Activated naive CD8-positive, alpha-beta T cell treated with anti-CD3 and anti-CD28 coated beads, Interleukin-2, amount 10 ng/mL, durations not matched to agents 7 days and 5 days (primary cell): ENCODE measurements at places on chromosomes 12 and 14. TPM values are rescaled to one million over a fixed set of nuclear protein-coding genes. Genes with fewer than 3 reads are reported as not detected.

DPPA3 gene
- total RNA-seq, result not detected

PRR4 gene
- total RNA-seq, result 1.2 TPM

TEX52 gene
- 0.34 TPM for total RNA-seq

GDF3 gene
- total RNA-seq, result not detected

DNA sequence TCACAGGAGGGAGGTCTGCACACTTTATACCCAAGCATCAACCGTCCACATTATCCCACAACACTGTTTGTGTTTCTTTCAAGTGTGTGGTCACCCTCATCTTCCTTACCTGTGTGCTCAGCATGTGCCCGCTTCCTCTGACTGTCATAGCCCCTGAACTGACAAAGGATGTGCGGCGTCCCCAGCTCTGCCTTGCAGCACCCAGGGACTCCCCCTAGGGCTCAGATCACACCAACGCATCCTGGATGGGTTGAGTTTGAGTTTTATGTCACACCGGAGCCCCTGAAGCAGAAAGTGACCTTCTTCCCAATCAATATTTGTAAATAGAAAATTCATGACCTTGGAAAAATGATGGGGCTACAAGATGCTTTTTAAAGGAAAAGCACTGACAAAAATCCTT lies 770.7 kb upstream of the TMEM132C start:
- H3K4me1 ChIP-seq, result no peaks in the 10 kb centered on the region
- no peaks in the 10 kb centered on the region for H3K27me3 ChIP-seq
- no peaks in the 10 kb centered on the region for H3K36me3 ChIP-seq
- no peak for DNase-seq

GRCh38 chr14:65186951-65187350 lies 84.6 kb upstream of the MAX start:
- peaks cover 8% of the 10 kb centered on the region for H3K4me1 ChIP-seq
- no peak for DNase-seq
- H3K27me3 ChIP-seq, result peaks cover 3% of the 10 kb centered on the region
- H3K36me3 ChIP-seq, result peaks cover 6% of the 10 kb centered on the region
- no peak overlapping the region for H3K4me3 ChIP-seq
- no peak overlapping the region for H3K27ac ChIP-seq

- DNase-seq, result no peak
- H3K27me3 ChIP-seq, result no peaks in the 10 kb centered on the region
- no peak overlapping the region for H3K4me3 ChIP-seq
- H3K4me1 ChIP-seq, result no peaks in the 10 kb centered on the region
- no peaks in the 10 kb centered on the region for H3K36me3 ChIP-seq
These were observed 1375.2 kb upstream of the TMEM132C start for GRCh38 chr12:126891789-126892188.

DNA sequence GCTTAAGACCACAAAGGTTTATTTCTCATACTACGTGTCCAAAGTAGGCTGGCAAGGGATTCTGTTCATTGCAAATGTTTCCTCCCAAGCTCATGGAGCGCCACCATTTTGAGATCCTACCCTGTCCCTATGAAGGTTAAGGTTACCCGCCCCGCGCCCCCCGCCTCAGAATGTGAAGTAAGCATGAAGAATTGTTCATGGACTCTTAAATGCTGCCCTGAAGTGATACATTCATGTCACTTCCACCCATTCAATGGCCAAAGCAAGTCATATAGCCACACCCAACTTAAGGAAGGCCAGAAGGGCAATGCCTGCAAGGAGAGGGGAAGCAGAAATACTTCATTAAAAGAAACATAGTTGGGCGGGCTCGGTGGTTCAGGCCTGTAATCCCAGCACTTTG lies 4.2 kb downstream of the TMEM253 start:
- H3K4me3 ChIP-seq, result no peak overlapping the region
- H3K27ac ChIP-seq, result no peak overlapping the region
- H3K36me3 ChIP-seq, result no peaks in the 10 kb centered on the region
- peaks cover 28% of the 10 kb centered on the region for H3K4me1 ChIP-seq
- DNase-seq, result no peak

DNA sequence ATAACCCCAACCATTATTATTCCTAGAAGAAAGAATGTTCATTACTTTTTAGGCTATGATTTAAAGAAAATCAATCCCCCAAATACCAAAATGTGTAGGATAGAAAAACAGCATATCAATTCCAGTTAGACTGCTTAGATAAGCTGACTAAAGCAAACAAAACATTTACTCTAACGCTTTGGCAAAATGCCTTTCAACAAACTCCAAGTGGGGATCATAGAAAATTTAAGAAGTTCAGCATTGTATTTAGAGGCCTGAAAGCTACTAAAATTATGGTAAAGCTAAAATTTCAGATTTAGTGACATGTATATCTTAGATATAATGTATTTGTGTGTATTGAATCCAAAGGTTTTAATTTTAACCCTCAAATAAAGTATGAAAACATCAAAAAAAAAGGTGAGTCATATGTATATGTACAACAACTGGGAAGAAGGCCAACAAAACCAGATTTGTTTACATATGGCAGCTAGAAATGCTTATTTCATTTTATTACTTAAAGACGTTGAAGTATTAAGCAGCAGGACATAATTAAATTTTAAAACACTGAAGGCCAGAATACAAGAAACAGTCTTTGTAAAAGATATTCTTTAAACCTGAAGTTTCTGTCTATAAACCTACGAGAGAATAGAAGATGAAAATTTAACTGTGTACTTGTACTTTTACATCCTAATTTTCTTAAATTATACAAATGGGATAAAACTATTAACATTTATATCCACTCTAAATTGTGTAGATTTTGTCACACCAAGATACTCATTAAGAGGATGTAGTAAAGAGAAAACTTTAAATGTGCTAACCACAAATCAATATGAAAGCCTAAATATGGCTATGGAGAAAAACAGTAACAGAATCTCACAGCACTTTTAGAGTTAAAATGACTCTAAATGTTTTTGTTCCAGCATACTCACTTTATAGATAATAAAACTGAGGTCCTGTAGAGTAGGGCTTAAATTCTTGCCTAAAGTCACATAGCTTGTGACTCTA lies 71.4 kb downstream of the SLC41A2 start:
- H3K4me3 ChIP-seq, result no peak overlapping the region
- no peaks in the 10 kb centered on the region for H3K36me3 ChIP-seq
- no peaks in the 10 kb centered on the region for H3K4me1 ChIP-seq
- no peak for DNase-seq
- H3K27ac ChIP-seq, result no peak overlapping the region
- H3K27me3 ChIP-seq, result peaks cover 6% of the 10 kb centered on the region

DNA sequence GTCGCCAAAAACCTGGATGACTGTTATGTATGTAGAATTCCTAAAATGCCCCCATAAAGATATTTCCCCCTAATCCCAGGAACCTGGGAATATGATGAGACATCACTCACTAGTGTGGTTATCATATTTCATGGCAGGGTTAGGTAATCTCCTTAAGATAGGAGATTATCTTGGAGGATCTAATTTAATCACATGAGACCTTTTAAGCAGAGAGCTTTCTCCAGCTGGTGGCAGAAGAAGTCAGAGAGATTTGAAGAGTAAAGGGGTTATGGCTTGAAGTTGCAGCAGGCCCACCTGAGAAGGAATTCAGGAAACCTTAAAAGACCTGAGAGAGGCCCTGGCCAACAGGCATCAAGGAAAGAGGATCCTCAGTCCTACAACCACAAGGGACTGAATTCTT lies 53.6 kb downstream of the DYRK2 start:
- peaks cover 28% of the 10 kb centered on the region for H3K4me1 ChIP-seq
- no peak overlapping the region for H3K27ac ChIP-seq
- no peak for DNase-seq
- no peak overlapping the region for H3K4me3 ChIP-seq

GRCh38 chr14:58772794-58773620 lies 135.2 kb downstream of the DACT1 start:
- DNase-seq, result no peak
- H3K27ac ChIP-seq, result no peak overlapping the region
- no peaks in the 10 kb centered on the region for H3K4me1 ChIP-seq

GRCh38 chr12:41699658-41700057 lies 445.0 kb downstream of the GXYLT1 start:
- H3K27ac ChIP-seq, result no peak overlapping the region
- no peak overlapping the region for H3K4me3 ChIP-seq
- H3K4me1 ChIP-seq, result no peaks in the 10 kb centered on the region
- no peaks in the 10 kb centered on the region for H3K36me3 ChIP-seq

- peaks cover 8% of the 10 kb centered on the region for H3K4me1 ChIP-seq
- peaks cover 4% of the 10 kb centered on the region for H3K27me3 ChIP-seq
- H3K27ac ChIP-seq, result no peak overlapping the region
- DNase-seq, result no peak
- H3K36me3 ChIP-seq, result no peaks in the 10 kb centered on the region
- H3K4me3 ChIP-seq, result no peak overlapping the region
These were observed 190.2 kb upstream of the CNOT2 start for GRCh38 chr12:70052931-70053497.

SOX5 gene
- not detected for total RNA-seq

- no peak overlapping the region for H3K4me3 ChIP-seq
- H3K36me3 ChIP-seq, result peaks cover 42% of the 10 kb centered on the region
- H3K4me1 ChIP-seq, result no peaks in the 10 kb centered on the region
- no peaks in the 10 kb centered on the region for H3K27me3 ChIP-seq
These were observed 21.6 kb downstream of the ZC3H14 start for GRCh38 chr14:88584451-88584850.

- no peak overlapping the region for H3K27ac ChIP-seq
- peaks cover 7% of the 10 kb centered on the region for H3K36me3 ChIP-seq
- peaks cover 13% of the 10 kb centered on the region for H3K4me1 ChIP-seq
- H3K4me3 ChIP-seq, result no peak overlapping the region
- no peaks in the 10 kb centered on the region for H3K27me3 ChIP-seq
These were observed 80.9 kb upstream of the TRAF3 start for GRCh38 chr14:102696332-102696731.

DHH gene
- 0.25 TPM for total RNA-seq

DNA sequence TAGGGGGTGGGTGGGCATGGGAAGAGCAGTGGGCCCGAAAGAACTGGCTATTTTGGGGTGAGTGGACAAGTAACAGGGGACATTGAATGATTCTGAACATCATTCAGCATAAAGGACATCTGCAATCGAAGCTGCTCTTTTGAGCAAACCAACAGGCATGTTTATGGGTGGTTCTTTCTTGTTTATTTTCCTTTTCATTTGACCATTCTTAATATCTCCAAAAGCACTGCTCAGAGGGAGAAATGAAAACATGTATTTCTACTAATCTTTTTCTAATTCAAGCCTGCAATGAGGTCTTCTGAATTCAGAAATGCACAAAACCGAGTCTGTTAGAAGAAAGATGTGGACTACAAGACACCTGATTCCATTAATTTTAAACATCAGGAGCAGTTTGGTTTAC lies 54.0 kb downstream of the NUAK1 start:
- H3K27me3 ChIP-seq, result peaks cover 10% of the 10 kb centered on the region
- H3K27ac ChIP-seq, result no peak overlapping the region
- no peak for DNase-seq

DNA sequence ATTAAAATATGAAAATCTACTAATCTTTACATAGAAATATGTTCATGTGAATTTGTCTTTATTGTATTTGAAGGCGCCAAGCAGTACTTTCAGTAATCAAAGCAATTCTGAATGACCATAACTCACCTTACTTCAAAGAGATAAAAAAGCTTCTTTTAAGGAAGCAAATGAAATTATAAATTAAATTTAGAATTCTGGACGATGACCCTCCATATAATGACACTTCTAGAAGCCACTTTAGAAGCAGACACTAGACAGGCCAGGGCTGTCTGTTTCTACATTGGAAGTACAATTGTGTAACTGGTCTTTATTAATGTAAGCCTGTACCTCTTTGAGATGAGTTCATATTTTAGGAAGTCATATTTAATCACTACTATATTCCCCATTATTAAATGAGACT lies 222.9 kb downstream of the CNTN1 start:
- no peaks in the 10 kb centered on the region for H3K36me3 ChIP-seq
- H3K4me1 ChIP-seq, result no peaks in the 10 kb centered on the region
- no peaks in the 10 kb centered on the region for H3K27me3 ChIP-seq

CCDC184 gene
- total RNA-seq, result 0.57 TPM

GRCh38 chr14:76868454-76869170 lies 42.4 kb downstream of the LRRC74A start:
- peaks cover 8% of the 10 kb centered on the region for H3K27me3 ChIP-seq
- H3K4me3 ChIP-seq, result no peak overlapping the region
- peaks cover 17% of the 10 kb centered on the region for H3K4me1 ChIP-seq
- H3K36me3 ChIP-seq, result no peaks in the 10 kb centered on the region

GRCh38 chr14:91244501-91244901 lies at the start of gene GPR68:
Gene GPR68, minus strand, starts transcription at chr14:91244704. Its CDS starts 9,654 bp downstream, at chr14:91235050.
- peak within 1 kb of the TSS; percentile 90 for H3K27ac ChIP-seq
- H3K4me1 ChIP-seq, result peaks cover 78% of the 10 kb centered on the region
- peak; percentile 64 for DNase-seq
- peaks cover 64% of the 10 kb centered on the region for H3K36me3 ChIP-seq
- H3K27me3 ChIP-seq, result no peaks in the 10 kb centered on the region

DNA sequence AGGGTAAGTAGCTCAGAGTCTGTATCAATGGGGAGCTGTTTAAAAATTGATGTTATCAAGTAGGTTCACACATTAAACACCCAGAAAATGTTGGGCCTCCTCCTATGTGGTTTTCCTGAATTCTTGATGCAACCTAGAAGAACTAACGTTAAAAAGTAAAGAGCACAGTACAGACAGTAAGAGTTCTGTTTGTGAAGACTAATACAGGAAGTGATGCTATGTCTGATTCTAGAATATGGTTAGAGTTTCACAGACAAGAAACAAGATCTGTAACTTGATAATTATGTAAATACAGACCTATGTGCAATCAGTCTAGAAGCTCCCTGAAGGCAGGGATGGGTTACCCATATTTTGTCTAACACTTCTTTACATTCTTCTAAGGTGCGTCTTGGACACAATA lies 214.9 kb upstream of the BTG1 start:
- peaks cover 52% of the 10 kb centered on the region for H3K4me1 ChIP-seq
- no peak for DNase-seq
- H3K27me3 ChIP-seq, result no peaks in the 10 kb centered on the region
- peak overlapping the region; percentile 8 for H3K4me3 ChIP-seq
- peaks cover 53% of the 10 kb centered on the region for H3K36me3 ChIP-seq
- H3K27ac ChIP-seq, result peak overlapping the region; percentile 83

GRCh38 chr12:53428741-53429140 lies 5.1 kb downstream of the AMHR2 start:
- peak overlapping the region; percentile 1 for H3K27ac ChIP-seq
- peak; percentile 23 for DNase-seq
- no peaks in the 10 kb centered on the region for H3K27me3 ChIP-seq
- H3K36me3 ChIP-seq, result no peaks in the 10 kb centered on the region
- no peaks in the 10 kb centered on the region for H3K4me1 ChIP-seq

EPYC gene
- not detected for total RNA-seq

BCL2L14 gene
- 4.9 TPM for total RNA-seq

DNA sequence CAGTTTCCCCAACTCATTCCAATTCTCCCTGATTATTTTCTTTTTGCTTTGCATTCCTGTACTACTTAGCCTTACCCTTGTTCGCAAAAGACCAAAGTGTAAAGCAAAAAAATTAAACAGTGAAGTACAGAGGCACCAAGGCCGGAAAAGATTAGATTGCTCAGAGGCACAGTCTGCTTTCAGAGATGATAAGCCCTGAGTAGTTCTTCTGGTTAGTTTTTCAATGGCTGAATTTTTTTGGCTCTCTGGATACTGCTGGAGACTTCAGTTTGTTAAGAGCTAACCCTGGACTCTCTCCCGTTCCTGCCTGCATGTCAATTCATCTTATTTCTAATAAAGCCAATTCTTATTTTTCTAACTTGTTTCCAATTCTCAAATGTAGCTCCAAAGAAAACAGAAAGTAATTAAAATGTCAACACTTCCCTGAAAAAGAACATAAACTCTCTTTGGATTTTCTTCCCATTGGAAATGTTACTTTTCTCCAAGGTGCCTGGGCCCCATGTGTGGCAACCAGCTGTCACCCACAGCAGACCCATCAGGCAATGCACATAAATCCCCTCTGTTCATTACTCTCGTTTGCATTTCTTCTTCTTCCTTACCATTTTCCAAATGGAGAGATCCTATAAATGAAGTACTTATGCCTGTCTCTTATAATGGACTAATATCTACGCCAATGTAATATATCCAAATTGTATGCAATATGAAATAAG lies 142.8 kb downstream of the BTG1 start:
- H3K36me3 ChIP-seq, result peaks cover 28% of the 10 kb centered on the region
- H3K27me3 ChIP-seq, result no peaks in the 10 kb centered on the region
- peaks cover 12% of the 10 kb centered on the region for H3K4me1 ChIP-seq
- peak overlapping the region; percentile 43 for H3K4me3 ChIP-seq
- peak overlapping the region; percentile 70 for H3K27ac ChIP-seq
